Left renal pelvis (tissue), 4 donors: ENCODE measurements at places on chromosomes 7 and 10. TPM values are rescaled to one million over a fixed set of nuclear protein-coding genes. Genes with fewer than 3 reads are reported as not detected.

DNA sequence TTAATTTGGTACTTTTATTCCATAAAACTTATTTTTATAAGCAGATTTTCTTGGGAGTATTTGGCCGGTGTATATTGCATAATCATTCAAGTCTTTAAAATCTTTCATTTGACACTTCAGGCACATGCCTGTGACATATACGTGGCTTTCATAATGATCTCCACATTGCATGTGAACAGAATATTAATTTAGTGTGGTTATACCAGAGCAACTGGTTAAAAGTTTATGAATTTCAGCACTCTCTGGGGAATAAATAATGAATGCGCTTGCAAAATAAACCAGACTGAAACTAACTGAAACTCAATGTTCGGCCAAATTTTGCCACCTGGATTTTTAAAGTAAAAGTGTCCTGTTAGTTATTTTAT lies 242.3 kb downstream of the GLI3 start:
- DNase-seq, result no peak

GRCh38 chr7:154505362-154505761 lies 453.2 kb downstream of the DPP6 start:
- DNase-seq, result no peak

DNA sequence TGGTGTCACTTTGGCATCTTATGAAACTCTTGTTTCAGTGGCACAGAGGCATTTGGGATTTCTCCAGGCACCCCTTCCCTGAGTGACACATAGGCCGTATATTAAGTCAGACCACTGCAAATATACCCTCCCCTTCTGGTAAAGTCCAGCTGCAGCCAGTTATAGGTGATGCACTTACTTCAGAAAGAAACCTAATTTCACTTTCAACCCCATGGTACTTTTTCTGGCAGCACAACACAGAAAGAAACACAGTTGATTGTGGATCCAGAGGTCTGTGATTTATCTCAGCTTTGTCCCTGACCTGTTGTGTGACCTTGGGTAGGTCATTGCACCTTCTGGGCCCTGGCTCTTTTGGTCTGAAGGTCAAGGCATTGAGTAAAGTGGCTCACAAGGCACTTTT lies 173.2 kb downstream of the BUB3 start:
- no peak for DNase-seq

GRCh38 chr7:44382459-44383265 lies 57.3 kb upstream of the CAMK2B start:
- no peak for DNase-seq

CRHR2 gene
- 0.12 TPM for polyA plus RNA-seq

- no peak for DNase-seq
Observed at GRCh38 chr10:132368881-132369635, 27.9 kb upstream of the PWWP2B start.

DNA sequence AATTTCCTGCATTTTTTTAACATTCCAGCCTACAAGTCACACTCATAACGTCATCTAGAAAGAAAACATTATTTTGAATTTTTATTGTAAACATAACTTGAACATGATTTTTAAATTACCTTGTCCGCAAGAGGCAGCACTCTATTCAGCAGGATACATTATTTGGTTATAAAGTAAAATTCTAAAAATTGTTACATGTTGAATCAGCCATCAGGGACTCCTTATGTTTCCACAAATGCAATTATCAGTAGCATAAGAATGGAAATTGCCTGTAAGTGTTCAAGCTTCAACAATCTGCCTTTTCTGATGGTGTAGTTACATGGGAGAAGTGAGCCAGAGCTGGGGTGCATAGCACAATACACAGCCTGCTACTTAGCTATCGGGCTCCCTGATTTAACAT lies 97.5 kb downstream of the ZNF365 start:
- no peak for DNase-seq

PRRT4 gene
- 0.65 TPM for polyA plus RNA-seq

DNA sequence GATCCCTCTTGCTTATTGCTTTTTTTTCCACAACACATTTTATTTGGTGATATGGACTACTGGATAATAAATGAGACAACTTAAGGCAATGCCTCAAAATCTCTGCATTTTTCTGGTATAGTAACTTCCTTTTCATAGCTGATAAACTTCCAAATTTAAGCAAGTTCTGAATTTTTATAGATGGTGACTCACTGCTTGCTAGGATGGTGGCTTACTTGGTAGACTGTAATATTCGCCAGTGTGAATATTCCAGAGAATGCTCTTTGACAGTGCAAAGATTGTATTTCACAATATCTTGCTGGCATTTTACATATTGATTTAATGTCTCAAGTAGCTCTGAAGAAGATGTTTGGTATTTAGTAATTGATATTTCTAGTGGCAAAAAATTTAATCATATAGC lies 472.4 kb downstream of the TFEC start:
- DNase-seq, result no peak

DNA sequence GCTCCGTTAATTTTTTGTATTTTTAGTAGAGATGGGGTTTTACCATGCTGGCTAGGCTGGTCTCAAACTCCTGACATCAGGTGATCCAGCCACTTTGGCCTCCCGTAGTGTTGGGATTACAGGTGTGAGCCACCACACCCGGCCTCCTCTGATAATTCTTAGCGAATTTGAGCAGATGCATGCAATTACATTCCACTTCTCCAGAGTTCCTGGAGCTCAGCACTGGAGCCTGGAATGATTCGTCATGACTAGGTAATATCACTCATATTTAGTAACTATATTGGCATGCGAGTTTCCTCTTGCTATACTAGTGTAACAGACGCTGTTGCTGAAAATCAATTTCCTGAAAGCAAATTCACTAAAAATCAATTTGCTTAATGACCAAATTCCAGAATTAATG lies 86.8 kb downstream of the MKX start:
- DNase-seq, result no peak

- DNase-seq, result no peak
Observed at GRCh38 chr10:51000164-51000563, 74.1 kb upstream of the PRKG1 start.

GRCh38 chr10:121085367-121085766 lies 234.2 kb downstream of the WDR11 start:
- no peak for DNase-seq

- no peak for DNase-seq
Observed at GRCh38 chr7:94264756-94265155, 129.9 kb upstream of the COL1A2 start.

- DNase-seq, result no peak
Observed at GRCh38 chr7:135706858-135707569, 21.0 kb downstream of the SLC13A4 start.

KLF14 gene
- 0.42 TPM for polyA plus RNA-seq

DNA sequence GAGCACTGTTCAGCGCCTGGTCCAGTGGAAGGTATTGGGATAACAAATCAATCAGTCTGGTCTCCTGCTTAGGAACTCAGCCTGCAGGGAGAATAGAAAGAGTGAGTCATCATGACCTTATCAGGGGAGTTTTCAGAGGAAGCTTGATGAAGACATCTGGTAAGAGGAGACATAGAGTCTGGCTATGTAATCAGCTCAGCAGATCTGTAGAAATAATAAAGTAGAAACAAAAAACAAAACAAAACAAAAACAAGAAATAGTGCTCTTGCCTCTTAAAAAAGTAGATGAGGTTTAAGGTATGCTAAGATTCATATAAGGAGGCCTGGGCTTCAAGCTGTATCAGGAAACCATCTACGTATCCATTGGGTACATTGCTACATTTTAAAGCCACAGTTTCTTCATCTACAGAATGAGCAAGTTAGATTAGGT lies 14.4 kb downstream of the TAS2R41 start:
- no peak for DNase-seq

TMEM213 gene
- polyA plus RNA-seq, result 37.8 TPM

- DNase-seq, result no peak
Observed at GRCh38 chr10:97210543-97210960, 24.8 kb upstream of the SLIT1 start.

DNA sequence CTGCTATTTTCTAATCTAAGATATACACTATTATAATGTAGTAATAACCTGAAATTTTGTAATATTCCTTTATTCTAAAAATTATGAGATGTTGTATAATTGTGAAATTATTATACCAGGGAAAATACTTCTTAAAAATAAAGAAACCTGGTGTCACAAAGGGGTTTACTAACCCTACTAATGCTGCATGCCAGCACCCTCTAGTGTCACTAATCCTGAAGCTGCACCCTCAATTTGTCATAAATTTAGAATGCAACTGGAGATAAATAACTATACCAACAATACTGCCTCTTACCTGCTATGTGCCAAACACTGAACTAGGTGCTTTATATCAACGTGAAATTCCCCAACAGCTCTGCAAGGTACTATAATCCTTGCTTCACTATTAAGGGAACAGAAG lies 30.8 kb downstream of the TM9SF3 start:
- DNase-seq, result peak; percentile 3

GRCh38 chr10:71486484-71487114 lies 89.9 kb downstream of the CDH23 start:
- no peak for DNase-seq

GRCh38 chr7:69402696-69403095 lies 195.6 kb upstream of the AUTS2 start:
- DNase-seq, result no peak
